ENCODE measurements at places on chromosomes 5 and 9. TPM values are rescaled to one million over a fixed set of nuclear protein-coding genes. Genes with fewer than 3 reads are reported as not detected.

Gene PCDHGA4
- total RNA-seq: 2.0 TPM

Gene SPINK5
- 0.31 TPM for total RNA-seq

Gene BICD2
- total RNA-seq: 5.9 TPM

- no peak for DNase-seq
Measured at GRCh38 chr5:59640411-59640810, 253.1 kb downstream of the PDE4D start.

- no peak for DNase-seq
Measured at GRCh38 chr9:110615498-110615897, 36.0 kb upstream of the SVEP1 start.

DNA sequence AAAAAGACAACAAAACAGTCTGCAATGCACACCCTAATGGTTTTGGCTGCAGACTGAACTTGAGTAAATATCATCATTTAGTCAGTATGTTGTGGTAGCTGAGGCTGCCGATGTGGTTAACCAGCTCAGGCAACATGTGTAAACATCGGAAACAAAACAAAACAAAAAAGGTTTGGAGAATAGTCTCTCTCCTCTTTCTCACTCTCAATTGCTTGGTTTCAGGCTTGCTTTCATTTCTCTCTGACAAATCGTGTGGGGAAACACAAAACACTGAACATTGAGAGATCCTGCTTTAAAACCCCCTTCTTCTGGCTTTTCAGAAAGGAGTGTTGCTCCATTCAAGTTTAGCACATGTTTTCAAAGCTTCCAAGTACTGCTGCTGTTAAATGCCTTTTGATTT is 453.3 kb downstream of the BNC2 start:
- no peak for DNase-seq

DNA sequence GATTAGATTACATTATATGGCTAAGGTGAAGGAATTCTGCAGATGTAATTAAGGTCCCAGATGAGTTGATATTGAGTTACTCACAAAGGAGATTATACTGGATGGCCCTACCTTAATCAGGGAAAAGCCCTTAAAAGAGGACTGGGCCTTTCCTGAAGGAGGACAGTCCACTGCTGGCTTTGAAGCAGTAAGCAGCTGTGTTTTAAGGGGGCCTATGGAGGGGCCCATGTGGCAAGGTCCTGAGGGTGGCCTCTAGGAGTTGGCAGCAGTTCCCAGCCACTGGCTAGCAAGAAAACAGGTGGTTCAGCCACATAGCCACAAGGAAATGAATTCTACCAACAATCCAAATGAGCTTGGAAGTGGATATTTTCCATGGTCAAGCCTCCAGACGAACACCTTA is 36.4 kb upstream of the GDNF start:
- no peak for DNase-seq

GRCh38 chr9:78296201-78296892 is 578 bp upstream of the PSAT1 start:
- DNase-seq: peak; percentile 80

DNA sequence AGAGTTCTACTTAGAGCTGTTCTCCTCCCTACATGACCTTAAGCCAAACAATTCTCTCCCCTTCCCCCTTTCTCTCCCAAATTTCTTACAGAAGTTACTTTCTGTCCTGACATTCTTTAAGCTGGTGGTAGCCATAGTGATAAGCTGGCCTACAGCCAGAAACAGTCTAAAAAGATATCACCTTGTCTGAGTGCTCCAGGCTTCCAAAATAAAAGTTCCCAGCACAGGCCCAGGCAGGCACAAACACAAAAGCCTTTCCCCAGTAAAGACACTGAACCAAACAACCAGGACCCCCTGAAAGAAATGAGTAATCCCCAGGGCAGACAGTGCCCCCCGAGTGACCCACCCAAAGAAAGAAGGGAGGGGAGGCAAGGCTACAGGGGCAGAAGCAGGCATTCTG is 19.2 kb downstream of the SIL1 start:
- peak; percentile 39 for DNase-seq

DNA sequence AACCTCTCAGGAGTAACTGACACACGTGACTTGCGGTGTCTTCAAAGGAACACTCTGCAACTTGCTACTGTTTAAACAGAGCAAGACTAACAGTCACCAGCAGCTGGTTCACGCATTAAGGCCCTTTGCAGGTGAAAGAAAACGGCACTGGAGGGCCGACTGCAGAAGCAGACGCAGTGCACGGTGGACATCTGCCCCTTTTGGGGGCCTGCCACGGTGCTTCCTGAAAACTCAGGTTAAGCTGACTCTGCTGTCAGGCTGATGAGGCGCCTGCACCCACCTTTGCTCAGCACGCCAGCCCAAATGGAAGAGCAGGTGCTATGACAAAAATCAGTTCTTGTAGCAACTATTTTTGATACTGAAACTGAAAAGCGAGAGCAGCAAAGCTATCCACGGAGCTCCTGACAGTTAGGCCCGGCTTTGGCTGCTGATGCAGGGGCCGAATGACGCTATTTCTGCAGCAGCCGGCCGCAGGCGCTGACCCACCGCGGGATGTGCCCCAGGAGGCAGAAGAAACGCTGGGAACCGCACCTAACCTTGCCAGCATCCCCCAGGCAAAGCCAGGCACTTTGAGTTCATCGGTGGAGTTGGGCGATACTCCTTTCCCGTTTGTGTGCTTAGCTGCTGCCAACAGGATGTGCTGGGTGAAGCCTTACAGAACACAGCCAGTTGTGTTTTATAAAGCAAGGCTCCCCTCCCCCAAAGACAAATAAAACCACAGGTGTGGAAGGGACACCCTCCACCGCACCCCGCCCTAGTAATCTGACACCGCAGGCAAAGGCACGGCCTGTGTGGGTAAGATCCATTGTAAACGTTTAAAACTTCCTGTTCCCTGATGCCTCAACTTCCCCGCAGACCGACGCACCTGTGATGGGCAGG is 21.1 kb upstream of the TERT start:
- DNase-seq: peak; percentile 87
